Psoas muscle (tissue), 8 donors: ENCODE measurements at places on chromosomes 1 and 21. TPM values are rescaled to one million over a fixed set of nuclear protein-coding genes. Genes with fewer than 3 reads are reported as not detected.

GRCh38 chr1:89705901-89706699 lies 73.2 kb downstream of the LRRC8C start:
- DNase-seq: no peak

GRCh38 chr1:194273660-194274059 lies 1087.2 kb upstream of the B3GALT2 start:
- no peak for DNase-seq

GRCh38 chr21:15343066-15343465 lies 278.3 kb upstream of the NRIP1 start:
- DNase-seq: no peak

DNA sequence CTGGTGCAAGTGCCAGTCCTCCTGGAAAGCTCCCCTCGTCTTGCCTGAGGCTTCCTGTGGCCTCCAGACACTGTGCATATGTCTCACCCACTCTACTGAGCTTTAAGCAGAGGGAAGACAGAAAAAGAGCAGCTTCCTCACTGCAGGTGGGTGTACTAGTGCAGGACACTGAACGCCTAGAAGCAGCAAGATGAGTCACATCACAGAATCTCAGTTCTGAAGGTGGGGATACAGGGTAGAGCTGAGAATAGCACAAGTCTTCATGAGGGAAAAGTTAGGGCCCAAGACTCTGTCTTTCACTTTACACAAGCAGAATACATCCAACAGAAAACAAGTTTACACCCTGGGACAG lies 37.4 kb downstream of the PCAT6 start:
- no peak for DNase-seq

- DNase-seq: no peak
Observed at GRCh38 chr1:181140891-181141290, 52.4 kb downstream of the IER5 start.

GRCh38 chr1:180805316-180805715 lies 107.4 kb upstream of the KIAA1614 start:
- DNase-seq: no peak

DNA sequence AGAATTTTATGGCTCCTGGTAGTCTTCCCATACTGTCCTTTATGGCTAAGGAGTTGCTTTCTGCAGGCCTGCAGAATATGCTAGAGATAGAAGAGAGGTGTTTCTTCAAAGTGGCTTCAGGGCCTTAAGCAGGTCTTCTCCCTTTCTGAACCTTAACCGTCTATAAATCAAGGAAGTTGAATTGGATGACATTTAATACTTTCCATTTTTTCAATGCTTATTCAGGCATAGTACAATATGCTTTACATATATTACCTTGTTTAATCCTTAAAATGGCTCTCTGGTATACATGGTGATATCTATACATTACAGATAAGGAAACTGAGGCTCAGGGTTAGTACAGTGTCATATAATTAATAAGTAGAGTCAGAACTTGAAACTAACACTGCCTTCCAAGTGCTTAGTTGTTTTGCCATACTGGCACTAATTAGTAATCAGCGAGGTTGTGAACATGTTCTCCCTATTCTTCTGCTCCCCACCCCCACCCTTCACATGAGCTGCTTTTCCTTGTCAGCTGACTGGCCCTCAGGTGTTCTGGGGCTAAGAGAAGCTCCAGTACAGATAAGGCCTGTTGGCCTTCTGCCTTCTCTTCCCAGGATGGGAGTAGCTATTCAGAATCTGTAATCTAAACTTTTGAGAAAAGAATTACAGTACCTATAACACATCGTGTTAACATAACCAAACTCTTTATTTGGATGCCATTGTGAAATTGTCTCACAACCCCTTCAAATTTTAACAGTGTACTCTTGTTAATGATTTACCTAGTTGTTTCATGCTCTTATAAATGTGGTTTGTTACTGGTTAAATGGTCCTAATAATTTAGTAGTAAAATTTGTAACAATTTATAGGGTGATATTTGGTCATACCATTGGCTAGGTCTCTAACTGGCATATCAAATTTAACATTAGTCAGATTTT lies 13.6 kb downstream of the NFYC start:
- DNase-seq: no peak

Gene TMEM51
- total RNA-seq: 0.67 TPM

Gene CLK2
- total RNA-seq: 22.8 TPM

Gene UTP11
- total RNA-seq: 65.2 TPM

Gene SPATA17
- total RNA-seq: 0.34 TPM

Gene CD2
- total RNA-seq: 0.57 TPM

Gene RHOU
- 9.7 TPM for total RNA-seq

Gene NEGR1
- total RNA-seq: 5.6 TPM
